Stimulated activated naive B cell treated with anti-CD40 and anti-IgM and Interleukin-4, amounts not matched to agents 10 μg/mL and 1 μg/mL and 100 μg/mL, for 72 hours (primary cell): ENCODE measurements at places on chromosomes 13 and 19.

DNA sequence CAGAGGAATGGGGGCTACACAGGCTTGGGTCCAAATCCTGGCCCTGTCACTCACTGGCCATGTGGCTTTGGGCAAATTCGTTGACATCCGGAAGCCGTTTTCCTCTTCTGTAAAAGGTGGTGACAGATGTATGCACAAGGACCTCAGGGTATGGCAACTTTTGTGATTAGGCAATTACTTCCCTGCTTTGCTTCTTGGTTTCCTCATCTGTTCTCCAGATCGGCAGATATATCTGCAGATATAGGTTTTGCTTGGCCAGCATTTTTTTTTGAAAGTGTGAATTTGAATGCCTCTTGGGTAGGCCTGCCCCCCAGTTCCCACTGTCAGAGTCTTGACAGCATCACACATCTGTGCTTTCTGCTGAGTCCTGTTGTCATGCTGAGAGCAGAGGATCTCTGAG lies 17.7 kb downstream of the TMEM272 start:
- no peak for DNase-seq

DNA sequence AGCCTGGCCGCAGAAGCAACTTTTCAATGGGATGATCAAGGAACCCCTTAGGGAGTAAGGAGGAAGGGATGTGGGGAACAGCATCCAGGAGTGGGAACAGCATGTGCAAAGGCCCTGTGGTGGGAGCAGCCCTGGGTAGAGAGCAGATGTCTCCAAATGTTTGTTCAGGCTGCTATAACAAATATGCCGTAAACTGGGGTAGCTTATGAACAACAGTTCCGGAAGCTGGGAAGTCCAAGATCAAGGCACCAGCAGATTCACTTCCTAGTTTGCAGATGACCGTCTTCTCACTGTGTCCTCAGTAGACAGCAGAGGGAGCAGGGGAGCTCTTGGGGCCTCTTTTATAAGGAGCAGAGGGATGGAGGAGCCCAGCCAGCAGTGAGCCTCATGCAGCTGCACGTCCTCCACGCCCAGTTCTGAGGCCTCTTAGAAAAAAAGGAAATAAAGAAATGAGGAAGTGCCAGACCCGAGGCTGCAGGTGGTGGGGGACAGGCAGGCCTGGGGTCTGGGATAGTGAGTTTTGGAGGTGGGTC lies 4.2 kb upstream of the LRRC25 start:
- peak; percentile 66 for DNase-seq

DNA sequence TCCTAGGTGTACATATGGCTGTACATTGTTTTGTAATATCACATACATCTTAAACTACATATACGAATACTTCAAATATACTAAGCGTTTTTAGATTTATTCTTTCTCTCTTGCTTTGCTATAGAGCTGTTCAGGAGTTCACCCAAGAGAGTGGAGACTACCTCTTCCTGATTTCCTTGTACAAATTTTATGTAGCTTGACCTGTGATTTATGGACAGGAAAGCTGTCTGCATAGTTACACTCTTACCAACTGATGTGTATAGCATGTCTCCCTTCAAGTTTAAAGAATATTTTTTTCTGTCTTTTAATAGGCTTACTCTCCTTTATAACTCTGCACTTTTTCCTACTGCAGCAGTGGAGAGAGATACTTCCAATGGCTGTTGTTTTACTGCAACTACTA lies 428.7 kb downstream of the NDFIP2 start:
- no peak for DNase-seq

GRCh38 chr19:39078436-39079200 lies 5.5 kb upstream of the ACP7 start:
- DNase-seq: no peak

DNA sequence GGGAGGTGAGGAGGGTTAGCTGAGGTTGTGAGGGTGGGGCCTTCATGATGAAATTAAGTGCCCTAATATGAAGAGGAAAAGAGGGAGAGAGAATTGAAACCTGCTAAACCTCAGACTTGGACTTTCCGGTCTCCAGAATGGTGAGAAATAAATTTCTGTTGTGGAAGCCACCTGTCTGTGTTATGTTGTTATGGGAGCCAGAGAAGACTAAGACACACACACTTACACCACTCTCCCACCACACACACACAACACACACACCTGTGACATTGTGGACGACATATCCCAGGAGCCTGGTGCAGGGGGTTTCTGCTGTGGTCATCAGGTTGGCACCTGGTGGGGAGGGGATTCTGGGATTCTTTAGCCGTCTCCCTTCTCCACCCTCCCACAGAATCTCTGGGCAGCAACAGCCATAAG lies 14.0 kb downstream of the KLK4 start:
- no peak for DNase-seq

GRCh38 chr19:45716359-45717130 lies 14.2 kb downstream of the FBXO46 start:
- no peak for DNase-seq

DNA sequence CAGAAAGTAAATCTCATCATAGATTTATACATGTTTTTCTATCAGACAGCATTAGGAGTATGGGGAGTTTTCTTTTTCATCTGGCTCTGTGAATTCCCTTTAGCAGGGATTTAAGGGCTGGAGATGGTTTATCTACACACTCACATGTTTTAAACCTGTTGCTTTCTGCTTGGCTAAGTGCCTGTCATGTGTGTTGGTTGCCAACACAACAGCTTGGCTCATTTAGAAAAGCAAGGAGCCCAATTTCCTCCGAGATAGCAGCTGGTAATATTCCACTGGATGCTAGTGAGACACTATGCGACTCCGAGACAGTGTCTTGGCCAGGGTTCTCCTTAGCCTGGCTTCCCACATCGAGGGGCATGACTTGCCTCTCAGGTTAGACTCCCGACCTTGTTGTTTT lies 83.3 kb downstream of the KLF5 start:
- DNase-seq: no peak

GRCh38 chr13:43030548-43030947 lies 7.2 kb downstream of the DNAJC15 start:
- DNase-seq: no peak

- DNase-seq: no peak
These were observed 3.6 kb downstream of the ADGRE1 start for GRCh38 chr19:6890938-6891337.

- DNase-seq: no peak
These were observed 36.2 kb downstream of the CLDN10 start for GRCh38 chr13:95588721-95589120.

GRCh38 chr19:5907241-5907640 lies 2.6 kb downstream of the VMAC start:
- no peak for DNase-seq

DNA sequence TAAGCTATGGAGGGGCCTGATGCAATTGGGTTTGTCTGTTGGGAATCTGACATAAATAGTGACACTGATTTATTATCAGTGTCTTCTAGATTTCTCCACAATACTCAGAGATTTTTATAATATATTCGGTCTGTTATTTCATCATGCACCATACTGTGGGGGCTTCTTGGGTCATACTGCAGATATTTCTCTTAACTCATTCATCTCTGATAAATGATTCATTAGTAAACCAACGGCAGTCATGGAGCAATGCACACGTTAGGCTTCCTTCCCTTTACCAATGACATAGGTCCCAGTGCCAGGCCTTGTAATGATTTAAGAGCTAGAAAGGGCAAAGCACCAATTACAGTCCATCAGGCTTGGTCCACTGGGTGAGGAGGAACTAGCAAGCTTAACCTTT lies 53.6 kb downstream of the FAM216B start:
- no peak for DNase-seq
